ENCODE measurements at places on chromosomes 6 and 20.
A peak's percentile ranks its signal among the peaks of the same experiment; 100 is the strongest.

GRCh38 chr20:35489717-35490116, 34.3 kb downstream of the CEP250 start:
- DNase-seq: no peak

- peak; percentile 62 for DNase-seq
Measured at GRCh38 chr6:71496018-71496721, 207.6 kb downstream of the OGFRL1 start.

DNA sequence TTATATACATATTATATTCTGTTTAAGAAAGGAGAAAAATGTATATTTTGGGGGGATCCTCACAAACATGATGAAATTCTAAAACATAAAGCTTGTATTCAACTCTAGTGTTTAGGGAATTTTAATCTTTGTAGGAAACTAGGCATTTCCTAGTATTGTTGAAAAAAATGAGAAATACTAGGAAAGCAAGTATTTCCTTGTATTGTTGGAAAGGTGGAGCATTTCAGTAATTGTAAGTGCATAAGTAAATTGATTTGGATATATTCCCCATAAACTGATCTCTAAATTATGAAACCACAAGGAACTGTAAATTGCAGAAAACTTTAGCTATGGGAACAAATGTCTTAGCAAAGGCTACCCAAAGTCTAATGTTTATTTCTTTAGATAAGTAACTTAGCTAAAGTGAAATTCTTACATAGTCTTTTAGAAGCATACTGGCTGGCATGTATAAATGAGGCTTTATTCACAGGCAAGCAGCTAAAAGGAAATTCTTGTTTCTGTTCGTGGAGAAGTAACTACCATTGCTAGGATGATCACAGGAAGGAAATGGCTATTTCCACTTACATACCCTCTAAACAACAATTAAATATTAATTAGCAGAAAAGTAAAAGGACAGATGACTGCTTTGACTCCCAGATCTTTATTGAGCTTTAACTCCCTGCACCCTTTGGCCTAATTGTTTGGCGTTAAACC, 19.9 kb upstream of the NRN1 start:
- DNase-seq: no peak

- DNase-seq: peak; percentile 35
Measured at GRCh38 chr20:38221119-38221589, 39.4 kb downstream of the KIAA1755 start.

DNA sequence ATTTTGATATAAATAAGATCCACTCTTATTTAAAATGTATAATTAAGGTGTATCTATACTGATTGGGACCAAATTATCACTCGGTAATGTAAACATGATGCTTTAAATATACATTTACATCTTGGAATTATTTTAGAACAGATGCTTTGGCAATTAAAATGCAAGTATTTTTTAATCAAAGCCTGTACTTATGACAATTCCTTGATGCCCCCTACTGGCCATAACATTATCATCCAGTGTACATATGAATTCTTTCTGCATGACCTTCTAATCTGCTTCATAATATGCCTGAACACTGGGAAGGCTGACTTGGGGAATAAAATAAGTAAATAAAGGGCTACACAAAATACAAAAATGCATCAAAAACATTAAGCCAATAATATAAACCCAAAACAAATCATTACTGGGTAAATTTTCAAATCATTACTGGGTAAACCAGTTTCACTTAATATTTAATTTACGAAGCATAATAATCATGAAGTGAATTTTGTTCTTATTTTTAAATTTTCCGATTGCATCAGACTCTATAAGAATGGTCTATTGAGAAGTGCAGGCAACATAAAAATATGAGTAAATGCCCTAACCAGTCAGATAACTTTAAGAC, 65.1 kb downstream of the CGA start:
- DNase-seq: peak; percentile 78

DNA sequence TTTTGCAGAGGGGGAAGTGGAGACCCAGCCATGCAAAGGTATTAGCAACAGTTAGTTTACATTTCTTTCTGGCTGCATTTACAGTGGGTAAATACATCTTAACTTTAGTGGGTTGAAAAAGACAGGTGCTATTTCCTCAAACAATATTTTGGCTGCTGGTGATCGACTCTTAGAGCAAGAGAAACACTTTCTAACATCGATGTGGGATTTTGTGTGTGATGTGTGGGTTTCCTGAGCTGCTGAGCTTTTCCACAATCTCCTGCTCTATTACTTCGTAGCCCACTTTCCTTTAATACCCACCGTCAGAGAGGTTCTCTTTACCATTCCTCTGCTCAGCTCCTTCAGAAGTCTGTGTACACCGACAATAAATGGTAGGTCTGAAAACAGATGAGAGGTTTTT, 339.0 kb downstream of the NRN1 start:
- DNase-seq: no peak
